Thoracic aorta endothelial cell (primary cell): ENCODE measurements at places on chromosomes 4 and X. TPM values are rescaled to one million over a fixed set of nuclear protein-coding genes. Genes with fewer than 3 reads are reported as not detected.

Gene HSFX2
- total RNA-seq = 0.13 TPM in 1 of 2 replicates, not detected in the other

Gene PASD1
- total RNA-seq = not detected in 2 replicates

Gene CFAP299
- not detected in 2 replicates for total RNA-seq

Gene STOX2
- 0.22 and 0.27 TPM in 2 replicates for total RNA-seq

Gene INPP4B
- 2.9 and 5.3 TPM in 2 replicates for total RNA-seq

Gene TRIM61
- total RNA-seq = 0.14 TPM in 1 of 2 replicates, not detected in the other

Gene HTN1
- total RNA-seq = not detected in 2 replicates

Gene CHRNA9
- total RNA-seq = not detected in 2 replicates

Gene IL9R
- total RNA-seq = 0.07 TPM in 1 of 2 replicates, not detected in the other

Gene TRIM2
- 14.8 and 29.9 TPM in 2 replicates for total RNA-seq
